ENCODE measurements at places on chromosomes 4 and X. TPM values are rescaled to one million over a fixed set of nuclear protein-coding genes. Genes with fewer than 3 reads are reported as not detected.

DNA sequence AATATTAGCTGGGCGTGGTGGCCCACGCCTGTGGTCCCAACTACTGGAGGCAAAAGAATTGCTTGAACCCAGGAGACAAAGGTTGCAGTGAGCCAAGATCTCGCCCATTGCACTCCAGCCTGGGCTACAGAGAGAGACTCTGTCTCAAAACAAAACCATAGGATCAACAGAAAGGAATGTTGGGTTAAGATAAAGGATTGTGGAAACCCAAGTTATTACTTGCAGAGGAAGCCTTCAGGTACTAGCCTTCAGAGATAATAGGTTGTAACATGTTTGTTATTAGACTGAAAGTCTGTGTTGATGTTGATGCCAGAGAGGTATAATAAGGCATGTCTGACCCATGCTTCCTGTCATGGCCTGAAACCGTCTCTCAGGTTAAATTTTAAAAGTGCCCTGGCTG is 16.9 kb downstream of the SSX5 start:
- no peak for DNase-seq
- H3K27me3 ChIP-seq = no peaks in the 10 kb centered on the region
- H3K36me3 ChIP-seq = no peaks in the 10 kb centered on the region
- no peaks in the 10 kb centered on the region for H3K4me1 ChIP-seq

GRCh38 chr4:153546280-153546679 is 80.1 kb downstream of the TMEM131L start:
- no peaks in the 10 kb centered on the region for H3K36me3 ChIP-seq
- no peak overlapping the region for H3K27ac ChIP-seq
- no peak overlapping the region for H3K4me3 ChIP-seq

- no peaks in the 10 kb centered on the region for H3K4me1 ChIP-seq
- H3K27me3 ChIP-seq = no peaks in the 10 kb centered on the region
- H3K4me3 ChIP-seq = no peak overlapping the region
- peaks cover 38% of the 10 kb centered on the region for H3K36me3 ChIP-seq
- no peak overlapping the region for H3K27ac ChIP-seq
Observed at GRCh38 chr4:145773581-145774234, 93.8 kb downstream of the C4orf51 start.

GRCh38 chr4:139511320-139511719 is 44.7 kb downstream of the SETD7 start:
- H3K4me3 ChIP-seq = no peak overlapping the region
- H3K27ac ChIP-seq = no peak overlapping the region
- H3K4me1 ChIP-seq = no peaks in the 10 kb centered on the region
- H3K36me3 ChIP-seq = peaks cover 5% of the 10 kb centered on the region
- H3K27me3 ChIP-seq = no peaks in the 10 kb centered on the region
- no peak for DNase-seq

- no peaks in the 10 kb centered on the region for H3K27me3 ChIP-seq
- no peaks in the 10 kb centered on the region for H3K4me1 ChIP-seq
- no peaks in the 10 kb centered on the region for H3K36me3 ChIP-seq
- no peak for DNase-seq
Observed at GRCh38 chrX:133653358-133653757, 238.1 kb upstream of the GPC4 start.

DNA sequence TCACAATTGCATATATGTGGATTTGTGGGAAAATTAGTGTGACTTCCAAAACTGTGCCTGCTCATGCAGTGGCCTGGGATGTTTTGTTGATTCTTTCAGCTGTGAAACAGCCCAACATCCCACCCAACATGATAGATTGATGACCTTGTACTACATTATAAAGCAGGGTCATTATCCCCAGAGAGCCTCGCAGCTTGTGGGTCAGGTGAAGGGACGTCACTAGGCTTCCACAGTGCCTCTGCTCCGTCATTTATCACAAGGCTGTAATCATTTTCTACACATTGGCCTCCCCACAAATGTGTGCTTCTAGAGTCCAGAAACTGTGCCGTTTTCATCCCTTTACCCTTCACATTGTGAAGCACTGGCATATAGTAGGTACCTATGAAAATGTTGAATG is 31.6 kb downstream of the ALPK1 start:
- peaks cover 6% of the 10 kb centered on the region for H3K36me3 ChIP-seq
- no peaks in the 10 kb centered on the region for H3K4me1 ChIP-seq
- H3K4me3 ChIP-seq = no peak overlapping the region
- DNase-seq = no peak
- H3K27ac ChIP-seq = no peak overlapping the region
- H3K27me3 ChIP-seq = no peaks in the 10 kb centered on the region

DNA sequence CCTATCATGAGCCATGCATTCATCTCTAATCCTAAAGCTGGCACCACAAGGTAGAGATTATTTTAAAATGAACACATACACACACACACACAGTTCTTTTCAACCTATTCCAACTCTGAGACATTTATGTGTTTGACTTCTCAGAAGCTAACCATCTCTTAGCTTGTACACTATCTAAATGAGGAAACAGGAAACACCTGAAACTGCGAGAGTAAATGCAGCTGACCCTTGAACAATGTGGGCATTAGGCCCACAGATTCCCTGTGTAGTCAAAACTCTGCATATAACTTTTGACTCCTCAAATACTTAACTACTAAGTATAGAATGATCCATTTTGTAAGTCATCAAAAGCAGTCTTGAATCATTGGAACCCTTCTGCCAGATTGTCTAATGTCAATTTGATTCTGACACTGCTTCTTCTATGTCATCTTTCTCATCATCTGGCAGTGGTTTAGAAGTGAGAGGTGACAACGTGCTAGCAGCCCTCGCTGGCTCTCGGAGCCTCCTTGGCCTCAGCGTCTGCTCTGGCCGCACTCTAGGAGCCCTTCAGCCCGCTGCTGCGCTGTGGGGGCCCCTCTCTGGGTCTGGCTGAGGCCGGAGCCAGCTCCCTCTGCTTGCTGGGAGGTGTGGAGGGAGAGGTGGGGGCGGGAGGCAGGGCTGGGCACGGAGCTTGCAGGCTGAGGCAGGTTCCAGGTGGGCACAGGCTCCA is 21.4 kb upstream of the IL15 start:
- no peak overlapping the region for H3K27ac ChIP-seq
- no peaks in the 10 kb centered on the region for H3K27me3 ChIP-seq
- H3K4me3 ChIP-seq = no peak overlapping the region
- H3K4me1 ChIP-seq = no peaks in the 10 kb centered on the region
- no peak for DNase-seq
- H3K36me3 ChIP-seq = no peaks in the 10 kb centered on the region

- peak; percentile 25 for DNase-seq
- no peaks in the 10 kb centered on the region for H3K27me3 ChIP-seq
Observed at GRCh38 chr4:55398966-55399365, 3.2 kb downstream of the TMEM165 start.

DNA sequence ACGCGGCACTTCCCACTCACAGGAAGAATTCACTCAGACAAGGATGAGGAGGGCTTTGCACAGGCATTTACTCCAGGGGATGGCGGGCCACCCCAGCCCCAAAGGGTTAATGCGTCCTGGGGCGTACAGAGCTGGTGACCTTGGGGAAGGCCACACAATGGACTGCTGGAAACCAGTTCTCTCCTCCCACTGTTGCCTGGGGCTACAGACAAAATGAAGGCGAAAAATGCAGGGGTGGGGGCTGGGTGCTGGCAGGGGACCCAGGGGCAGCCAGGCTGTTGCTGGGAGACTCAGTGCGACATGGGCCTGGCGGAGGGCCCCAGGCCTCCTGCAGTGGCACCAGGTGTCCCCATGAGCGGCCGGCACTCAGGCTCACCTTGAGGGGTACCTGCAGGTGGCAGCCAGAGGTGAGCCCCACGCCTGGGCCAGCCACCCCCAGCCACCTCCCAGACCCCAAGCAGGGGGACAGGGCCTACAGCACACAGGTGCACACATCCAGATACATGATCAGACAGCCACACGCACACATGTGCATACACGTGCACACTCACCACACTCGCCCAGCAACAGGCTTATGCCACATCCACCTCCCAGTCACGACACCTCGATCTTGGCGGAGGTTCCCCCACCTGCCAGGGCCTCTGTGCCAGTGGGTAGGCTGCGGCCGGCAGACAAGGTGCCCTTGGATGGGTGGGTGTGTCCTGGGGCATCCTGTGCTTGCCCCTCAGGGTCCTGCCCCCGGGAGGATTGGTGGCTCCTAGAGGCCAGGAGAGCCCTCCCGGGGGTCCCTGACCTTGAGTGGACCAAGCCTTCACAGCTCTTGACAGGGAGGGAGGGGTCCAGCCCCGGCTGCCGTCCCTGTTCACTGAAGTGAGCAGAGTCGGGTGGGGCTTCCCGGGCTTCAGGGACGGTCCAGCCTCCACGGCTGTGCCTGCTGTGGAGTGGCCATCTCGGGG is 13.1 kb downstream of the NAT8L start:
- no peaks in the 10 kb centered on the region for H3K4me1 ChIP-seq
- no peak overlapping the region for H3K4me3 ChIP-seq
- H3K36me3 ChIP-seq = no peaks in the 10 kb centered on the region
- H3K27me3 ChIP-seq = peaks cover 3% of the 10 kb centered on the region
- DNase-seq = no peak

- no peak overlapping the region for H3K4me3 ChIP-seq
- no peak overlapping the region for H3K27ac ChIP-seq
- H3K36me3 ChIP-seq = peaks cover 1% of the 10 kb centered on the region
- H3K4me1 ChIP-seq = no peaks in the 10 kb centered on the region
- no peak for DNase-seq
Observed at GRCh38 chrX:123601437-123601836, 131.4 kb downstream of the THOC2 start.

Gene RHOXF1
- 1.0 TPM for polyA plus RNA-seq

All from small intestine (tissue), 16 donors.